ENCODE measurements at places on chromosomes 3 and 15.

DNA sequence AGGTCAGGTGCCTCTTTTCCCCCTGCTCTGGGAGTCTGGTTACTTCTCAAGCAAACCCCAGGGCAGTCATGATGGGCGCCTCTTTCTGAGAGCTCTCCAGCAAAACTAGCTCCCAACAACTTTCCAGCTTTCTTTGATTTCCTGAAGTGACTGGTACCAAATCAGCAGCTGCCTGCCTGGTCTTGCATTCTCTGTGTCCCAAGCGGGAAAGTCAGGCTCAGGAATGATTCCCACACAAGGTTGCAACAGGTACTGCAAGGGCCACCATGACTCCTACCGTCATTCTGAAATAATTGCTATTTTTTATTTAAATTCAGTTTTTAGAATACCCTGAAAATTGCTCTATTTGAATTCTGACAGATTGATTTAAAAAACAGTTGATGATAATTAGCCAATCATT, 658.7 kb downstream of the SQOR start:
- no peak for DNase-seq

DNA sequence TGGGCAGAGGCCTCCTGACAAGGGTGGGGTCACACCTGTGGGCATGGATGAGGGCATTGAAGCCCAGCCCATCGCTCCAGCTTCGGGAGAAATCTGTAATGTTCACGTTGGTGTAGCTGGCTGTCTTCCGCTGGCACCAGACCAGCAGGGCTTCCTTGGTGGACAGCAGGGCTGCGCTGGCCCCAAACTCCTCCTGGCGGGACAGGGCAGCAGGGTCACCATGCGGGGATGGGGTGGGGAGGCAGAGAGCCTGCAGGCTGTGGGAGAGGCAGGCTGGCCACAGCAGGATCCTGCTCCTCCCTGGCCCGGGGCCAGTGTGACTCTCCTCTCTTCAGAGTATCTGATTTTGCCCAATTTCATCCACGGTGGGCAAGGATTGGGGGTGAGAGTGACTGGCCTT, 6.0 kb downstream of the SPTBN5 start:
- DNase-seq = no peak

GRCh38 chr15:58460116-58460790, 28.5 kb downstream of the LIPC start:
- DNase-seq = no peak

GRCh38 chr3:128036119-128036518, 16.1 kb upstream of the SEC61A1 start:
- DNase-seq = no peak

- DNase-seq = no peak
These were observed 247.3 kb upstream of the IGF1R start for GRCh38 chr15:98401029-98401428.

DNA sequence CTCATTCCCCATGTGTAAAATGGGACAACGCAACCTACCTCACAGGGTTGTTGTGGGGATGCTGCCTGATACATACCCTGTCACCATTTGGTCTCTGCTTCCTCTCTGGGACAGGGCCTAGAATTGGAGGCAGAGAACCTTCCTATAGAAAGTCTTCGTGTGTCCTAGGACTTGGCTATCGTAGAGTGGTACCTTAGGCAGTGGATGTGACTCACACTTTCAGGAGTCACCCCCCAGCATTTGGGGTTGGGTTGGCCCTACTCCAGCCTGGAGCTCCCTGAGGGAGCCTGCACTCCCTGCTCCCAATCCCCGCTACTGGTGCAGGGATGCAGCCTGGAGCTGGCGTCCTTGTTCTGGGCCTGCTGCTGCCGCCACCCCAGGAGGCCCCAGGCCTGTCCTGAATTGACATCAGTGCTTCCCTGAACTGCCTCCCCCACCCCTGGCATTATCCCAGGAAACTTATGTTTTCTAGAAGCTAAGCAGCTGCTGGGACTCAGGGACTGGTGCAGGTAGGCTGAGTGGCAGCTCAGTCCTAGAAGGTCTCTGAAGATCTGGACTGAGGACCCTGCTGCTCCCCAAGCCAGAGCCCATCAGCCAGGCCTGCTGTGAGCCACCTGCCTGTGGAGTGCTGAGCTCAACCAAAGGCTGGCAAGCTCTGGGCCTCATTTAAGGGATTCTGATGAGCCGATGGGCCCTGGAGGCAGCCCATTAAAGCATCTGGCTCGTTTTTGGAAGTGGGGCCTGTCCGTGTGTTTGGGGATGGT, 9.9 kb downstream of the C15orf39 start:
- DNase-seq = no peak

DNA sequence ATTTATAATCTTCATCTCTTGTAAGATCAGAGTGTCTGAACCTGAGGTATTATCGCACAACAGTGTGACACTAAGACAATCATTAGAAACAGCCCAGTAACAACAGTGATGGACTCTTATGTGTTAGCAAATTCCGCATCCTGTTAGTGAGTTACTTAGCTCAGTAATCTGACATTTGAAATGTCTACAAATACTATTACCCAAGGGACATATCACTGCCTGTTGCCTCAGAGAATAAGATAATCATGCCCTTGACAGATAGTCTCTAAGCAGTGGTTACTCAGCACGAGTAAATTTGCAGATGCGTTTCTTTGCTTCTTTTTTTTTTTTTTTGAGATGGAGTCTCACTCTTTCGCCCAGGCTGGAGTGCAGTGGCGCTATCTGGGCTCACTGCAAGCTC, 13.4 kb upstream of the RTP1 start:
- no peak for DNase-seq

DNA sequence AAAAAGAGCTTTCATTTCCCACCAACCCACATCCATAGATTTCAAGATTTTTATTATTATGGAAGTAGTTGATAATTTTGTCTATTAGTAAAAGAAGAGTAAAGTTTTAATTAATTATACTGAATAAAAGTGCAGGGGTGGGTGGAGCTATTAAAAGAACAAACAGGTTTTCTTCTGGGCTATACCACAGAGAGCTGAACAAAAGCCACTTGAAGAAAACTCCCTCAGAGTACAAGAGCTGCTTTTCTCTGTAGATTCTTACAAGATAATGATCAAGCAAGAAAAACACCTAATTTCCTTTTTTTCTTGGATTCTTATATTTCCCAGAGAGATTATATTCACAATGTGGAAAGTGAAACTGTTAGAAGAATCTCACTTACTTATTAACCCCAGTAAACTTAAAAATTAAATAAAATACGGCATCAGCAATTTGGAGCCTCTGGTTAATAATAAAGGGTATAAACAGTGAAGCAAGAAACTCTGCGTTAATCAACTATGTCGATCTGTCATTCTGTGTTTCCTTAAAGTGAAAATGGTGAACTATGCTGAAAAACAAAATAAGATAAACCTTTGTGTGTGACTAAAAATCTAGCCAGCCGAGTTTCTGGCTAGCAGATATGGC, 84.9 kb downstream of the THBS1 start:
- no peak for DNase-seq

DNA sequence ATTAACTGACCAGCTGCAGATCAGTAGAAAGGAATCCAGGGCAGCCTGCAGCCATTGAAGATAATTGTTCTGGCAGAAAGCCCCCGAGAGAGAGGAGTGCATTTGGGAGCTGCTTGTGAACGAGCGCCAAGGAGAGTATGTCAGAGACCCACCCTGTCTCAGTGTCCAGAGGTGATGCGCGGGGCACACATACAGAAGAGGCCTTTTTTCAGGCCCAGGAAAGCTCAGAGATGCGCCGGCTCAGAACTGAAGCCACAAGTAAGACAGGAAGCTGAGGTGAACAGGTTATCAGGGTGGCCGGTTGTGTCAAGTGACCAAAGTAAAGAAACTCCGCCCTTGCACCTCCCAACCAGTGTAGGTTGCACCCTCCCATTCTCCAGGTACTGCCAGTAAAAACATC, 59.8 kb upstream of the HEG1 start:
- DNase-seq = no peak

GRCh38 chr3:151146731-151147091, 56.3 kb downstream of the GPR171 start:
- no peak for DNase-seq

- DNase-seq = no peak
These were observed 36.9 kb downstream of the RBPMS2 start for GRCh38 chr15:64738226-64739095.

DNA sequence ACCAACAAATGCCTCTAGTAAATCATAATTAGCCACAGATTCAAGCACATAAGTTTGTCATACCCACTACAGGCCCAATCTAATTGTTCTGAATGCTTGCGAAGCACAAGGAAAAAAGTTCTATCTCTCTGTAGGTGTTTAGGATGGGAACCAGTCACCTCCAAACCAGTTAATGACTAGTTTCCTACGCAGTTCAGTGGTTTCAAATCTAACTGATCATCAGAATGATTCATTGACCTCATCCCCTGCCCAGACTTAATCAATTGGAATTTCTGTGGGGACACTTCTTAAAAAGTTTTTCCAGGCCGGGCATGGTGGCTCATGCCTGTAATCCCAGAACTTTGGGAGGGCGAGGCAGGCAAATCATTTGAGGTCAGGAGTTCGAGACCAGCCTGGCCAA, 24.3 kb upstream of the MASP1 start:
- DNase-seq = no peak

DNA sequence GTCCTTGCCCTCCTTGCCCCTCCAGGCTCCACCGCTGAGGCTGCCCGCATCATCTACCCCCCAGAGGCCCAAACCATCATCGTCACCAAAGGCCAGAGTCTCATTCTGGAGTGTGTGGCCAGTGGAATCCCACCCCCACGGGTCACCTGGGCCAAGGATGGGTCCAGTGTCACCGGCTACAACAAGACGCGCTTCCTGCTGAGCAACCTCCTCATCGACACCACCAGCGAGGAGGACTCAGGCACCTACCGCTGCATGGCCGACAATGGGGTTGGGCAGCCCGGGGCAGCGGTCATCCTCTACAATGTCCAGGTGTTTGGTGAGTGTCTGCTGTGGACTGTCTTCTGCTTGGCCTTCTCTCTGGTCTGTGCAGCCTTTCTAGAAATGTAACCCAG, 61.0 kb downstream of the BOC start:
- no peak for DNase-seq

DNA sequence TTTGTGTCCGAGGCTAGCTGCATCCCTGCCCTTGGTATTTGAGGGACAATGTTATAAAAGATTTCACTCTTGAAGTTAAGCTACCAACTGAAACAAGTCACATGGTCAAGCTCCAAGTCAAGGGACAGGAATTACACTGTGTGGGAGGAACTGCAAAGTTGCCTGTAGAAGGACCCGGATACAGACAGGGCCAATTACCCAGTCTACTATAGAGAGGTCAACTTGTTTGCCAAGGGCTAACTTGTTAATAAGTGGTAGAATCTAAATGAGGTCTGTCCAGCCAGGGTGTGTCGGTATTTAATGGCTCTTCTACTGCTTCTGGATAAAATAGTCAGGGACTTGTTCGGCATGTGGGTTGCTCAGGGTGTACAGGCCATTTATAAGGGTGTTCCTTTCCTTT, 55.7 kb downstream of the PTPRG start:
- DNase-seq = no peak

DNA sequence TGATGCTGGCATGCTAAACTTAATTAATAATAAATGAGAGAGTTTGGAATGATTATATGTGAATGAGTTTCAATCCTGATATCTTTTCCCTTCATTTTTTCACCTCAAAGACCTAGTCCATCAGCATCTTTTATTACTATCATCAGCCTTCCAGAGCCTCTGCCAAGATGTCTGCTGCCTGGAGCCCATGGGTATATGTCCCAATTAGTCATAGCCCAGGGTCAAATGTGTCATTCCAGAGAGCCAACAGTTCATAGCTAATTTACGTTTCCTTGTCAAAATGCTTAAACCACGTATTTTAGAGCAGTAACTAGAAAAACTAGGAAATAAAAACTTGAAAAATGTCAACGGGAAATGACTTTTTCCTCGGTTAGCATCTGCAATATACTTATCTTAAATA, 457.9 kb downstream of the SI start:
- DNase-seq = no peak

GRCh38 chr3:5840056-5840455, 652.5 kb downstream of the EDEM1 start:
- DNase-seq = no peak

GRCh38 chr15:78322243-78322642, 17.9 kb upstream of the CRABP1 start:
- DNase-seq = no peak

DNA sequence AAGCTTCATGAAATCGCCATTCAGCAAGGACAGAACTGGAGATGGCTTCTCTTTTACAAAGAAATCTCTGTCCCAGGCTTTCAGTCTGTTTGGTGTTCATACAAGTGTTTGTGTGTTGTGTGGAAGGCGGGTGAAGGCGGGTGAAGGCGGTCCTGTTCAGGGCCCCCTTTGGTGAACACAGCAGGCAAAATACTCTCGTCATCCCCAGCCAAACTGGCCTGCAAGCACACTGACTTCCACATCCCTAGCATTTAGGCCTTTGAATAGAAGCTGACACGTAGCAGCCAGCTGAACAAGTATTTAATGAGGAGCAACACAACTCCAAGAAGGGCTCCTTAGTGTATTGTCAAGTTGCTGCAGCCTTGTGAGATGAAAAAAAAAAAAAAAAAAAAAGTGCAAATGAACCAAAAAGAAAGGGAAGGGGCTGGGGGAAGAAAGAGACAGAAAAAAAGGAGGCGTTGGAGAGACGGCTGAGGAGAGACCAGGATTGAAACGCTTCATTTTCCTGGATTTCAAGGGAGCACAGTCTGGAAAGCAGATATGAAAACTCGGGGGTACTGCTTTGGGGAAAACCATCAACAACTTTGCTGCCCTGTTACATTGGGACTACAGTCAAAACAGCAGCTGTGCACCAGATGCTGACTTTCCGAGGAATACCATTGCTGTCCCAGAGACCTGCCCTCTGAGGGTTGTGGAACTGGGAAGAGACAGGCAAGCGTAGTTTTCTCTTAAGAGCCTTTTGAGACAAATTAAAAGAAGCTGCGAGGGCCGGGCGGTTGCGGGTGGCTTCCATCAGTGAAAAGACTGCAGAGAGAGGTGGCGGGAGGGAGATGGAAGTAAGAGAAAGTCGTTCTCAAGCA, 74.6 kb downstream of the TGFBR2 start:
- DNase-seq = no peak

GRCh38 chr15:40398413-40398873, 7.2 kb upstream of the IVD start:
- no peak for DNase-seq

- DNase-seq = no peak
These were observed 159.6 kb downstream of the MFSD1 start for GRCh38 chr3:158961471-158961870.

- DNase-seq = no peak
These were observed 87.5 kb downstream of the ATP2B2 start for GRCh38 chr3:10417847-10418246.

DNA sequence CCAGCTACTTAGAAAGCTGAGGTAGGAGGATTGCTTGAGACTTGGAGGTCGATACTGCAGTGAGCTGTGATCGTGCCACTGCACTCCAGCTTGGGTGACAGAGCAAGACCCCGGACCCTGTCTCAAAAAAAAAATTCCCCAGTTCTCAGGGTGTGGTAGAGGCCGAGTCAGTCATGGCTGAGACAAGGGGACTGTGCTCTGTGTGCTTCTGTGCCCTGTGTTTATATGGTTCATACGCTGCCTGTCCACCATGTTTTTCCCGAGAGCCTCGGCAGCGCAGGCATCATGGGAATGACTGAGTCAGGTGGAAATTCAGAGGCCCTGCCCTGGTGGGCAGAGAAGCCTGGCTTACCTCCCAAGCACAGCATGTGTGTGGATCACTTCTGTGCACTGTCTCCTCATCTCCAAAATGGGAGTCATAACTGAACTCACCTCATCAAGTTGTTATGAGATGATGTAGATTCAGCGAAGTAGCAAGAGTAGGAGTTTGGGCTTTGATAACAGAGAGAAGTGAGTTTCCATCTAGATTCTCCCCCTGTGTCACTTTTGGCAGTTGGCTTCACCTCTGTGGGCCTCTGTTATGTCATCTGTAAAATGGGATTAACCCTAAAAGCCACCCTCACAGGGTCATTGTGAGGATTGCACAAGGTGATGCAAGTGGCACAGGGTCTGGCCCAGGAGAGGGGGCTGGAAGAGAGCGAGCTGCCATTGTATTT, 56.9 kb downstream of the FLNB start:
- DNase-seq = no peak
